Right lung (tissue), 10 donors: ENCODE measurements at places on chromosomes 16 and 17. TPM values are rescaled to one million over a fixed set of nuclear protein-coding genes. Genes with fewer than 3 reads are reported as not detected.

The ITGA2B gene
- polyA plus RNA-seq = 8.2 TPM

The TMEM98 gene
- 259 TPM for polyA plus RNA-seq

The PRAC2 gene
- polyA plus RNA-seq = not detected

The ZNF18 gene
- 7.4 TPM for polyA plus RNA-seq

The FBXW10 gene
- polyA plus RNA-seq = 1.0 TPM

The IGF2BP1 gene
- polyA plus RNA-seq = 26.1 TPM

The RAD51C gene
- polyA plus RNA-seq = 38.5 TPM

The HOXB6 gene
- 11.9 TPM for polyA plus RNA-seq

The HS3ST6 gene
- 0.19 TPM for polyA plus RNA-seq

The CCL23 gene
- polyA plus RNA-seq = 0.65 TPM
